ENCODE measurements at places on chromosomes 13 and 19.

DNA sequence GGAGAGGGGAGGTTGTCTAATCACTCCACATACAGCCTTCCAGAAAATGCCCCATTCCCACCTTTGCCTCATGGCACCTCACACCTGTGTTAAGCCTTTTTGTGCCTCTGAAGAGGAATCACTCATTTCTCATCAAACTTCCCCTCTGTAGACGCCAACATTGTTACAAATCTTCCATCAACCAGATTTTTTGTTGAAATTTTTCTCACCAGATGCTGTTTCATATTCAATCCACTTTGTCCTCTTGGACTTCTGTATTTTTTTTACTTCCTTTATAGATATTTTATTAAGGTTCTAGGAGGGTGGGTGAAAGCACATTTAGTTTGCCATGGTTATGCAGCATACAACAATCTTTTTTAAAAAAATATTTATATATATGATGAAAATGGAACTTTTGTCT is 74.0 kb downstream of the RUBCNL start:
- DNase-seq, result no peak

DNA sequence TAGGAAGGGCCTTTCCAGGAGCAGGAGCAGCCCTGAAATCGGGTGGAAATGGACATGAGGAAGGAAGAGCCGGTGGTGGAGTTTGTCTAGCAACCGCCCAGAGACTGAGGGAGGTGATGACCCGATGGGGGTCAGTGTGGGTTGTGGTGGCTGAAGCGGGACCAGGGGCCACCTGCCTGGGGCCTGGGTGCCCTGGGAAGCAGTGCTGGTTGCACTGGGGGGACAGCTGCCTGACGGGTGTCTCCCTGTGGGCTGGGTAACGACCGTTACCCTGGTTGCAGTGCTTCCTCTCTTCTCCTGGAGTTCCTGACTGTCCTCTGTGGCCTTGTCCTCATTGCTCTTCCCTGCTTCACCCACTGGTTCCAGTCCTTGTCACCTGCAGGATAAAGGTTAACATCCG is 13.0 kb downstream of the ZNF536 start:
- no peak for DNase-seq

- no peak for DNase-seq
These were observed 84.6 kb upstream of the MTIF3 start for GRCh38 chr13:27534981-27535380.

DNA sequence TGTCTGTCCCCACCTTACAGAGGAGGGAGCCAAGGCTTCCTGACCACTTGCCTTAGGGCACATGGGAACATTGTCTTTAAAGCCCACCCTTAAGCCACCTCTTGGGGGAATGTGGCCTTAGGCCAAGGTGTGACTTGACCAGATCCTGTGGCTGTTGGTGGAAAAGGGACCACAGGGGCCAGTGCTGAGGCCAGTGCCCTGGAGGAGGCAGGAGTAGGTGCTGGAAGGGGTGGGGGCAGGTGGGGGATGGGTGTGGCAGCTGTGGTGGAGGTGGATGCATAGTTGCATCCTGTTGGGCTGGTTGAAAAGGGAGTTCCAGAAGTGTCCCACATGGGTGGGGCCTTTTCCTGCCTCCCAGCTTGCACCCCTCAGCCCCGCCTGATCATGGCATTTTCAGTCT is 44.8 kb downstream of the DNM2 start:
- no peak for DNase-seq

DNA sequence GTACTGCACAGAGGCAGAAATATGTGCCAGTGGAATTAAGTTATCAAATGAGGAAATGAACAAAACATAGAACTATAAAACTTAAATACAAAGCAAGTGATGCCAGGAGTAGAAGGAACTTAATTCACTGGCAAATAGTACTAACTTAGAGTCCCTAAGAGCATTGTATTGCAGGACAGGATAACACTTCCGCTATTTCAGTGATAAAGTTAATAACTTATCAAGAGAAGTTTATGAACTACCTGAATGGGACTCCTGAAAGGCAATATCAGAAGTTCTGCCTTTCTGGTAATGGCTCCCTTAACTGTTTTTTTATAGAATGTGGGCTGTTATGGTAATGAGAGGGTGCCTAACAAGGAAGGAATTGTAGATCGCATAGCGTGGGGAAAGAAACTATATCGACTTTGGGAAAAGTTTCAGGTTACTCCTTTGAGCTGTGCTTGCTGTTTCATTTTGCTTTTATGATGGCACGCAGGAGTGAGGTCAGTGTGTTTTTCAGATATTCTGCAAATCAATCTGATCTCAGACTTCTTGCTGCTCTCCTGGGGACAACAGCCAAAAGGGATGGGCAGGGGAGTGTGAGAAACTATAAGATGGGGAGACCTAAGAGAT is 95.3 kb upstream of the MLNR start:
- DNase-seq, result no peak

GRCh38 chr19:23542562-23542961 is 144.4 kb downstream of the ZNF675 start:
- DNase-seq, result no peak

- no peak for DNase-seq
These were observed 17.6 kb downstream of the BCAT2 start for GRCh38 chr19:48793271-48793670.

DNA sequence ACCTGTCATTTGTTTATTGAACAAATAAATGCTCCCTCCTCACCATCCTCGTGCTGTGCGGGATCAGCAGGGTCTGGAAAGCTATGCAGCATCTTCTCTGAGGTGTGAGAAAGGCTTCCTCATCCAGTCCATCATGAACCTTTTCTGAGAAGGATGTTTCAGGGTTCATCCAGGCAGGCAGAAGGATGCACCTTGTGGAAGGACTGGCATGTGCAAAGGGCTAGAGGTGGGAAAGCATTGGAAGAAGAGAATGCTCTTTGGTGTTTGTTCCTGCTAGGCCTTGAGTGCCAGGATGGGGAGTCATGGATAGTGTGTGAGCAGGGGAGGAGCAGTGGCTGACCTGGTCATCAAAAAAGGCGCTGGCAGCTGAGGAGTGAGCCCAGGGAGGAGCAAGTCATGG is 6.6 kb downstream of the PALM start:
- DNase-seq, result no peak

- DNase-seq, result no peak
These were observed 1.4 kb downstream of the UPF1 start for GRCh38 chr19:18833141-18833476.

GRCh38 chr13:21342699-21343442 is 116.2 kb downstream of the ZDHHC20 start:
- no peak for DNase-seq

GRCh38 chr13:94667190-94667589 is 45.2 kb downstream of the SOX21 start:
- no peak for DNase-seq

- no peak for DNase-seq
These were observed 605 bp downstream of the TMEM255B start for GRCh38 chr13:113759525-113760137.

DNA sequence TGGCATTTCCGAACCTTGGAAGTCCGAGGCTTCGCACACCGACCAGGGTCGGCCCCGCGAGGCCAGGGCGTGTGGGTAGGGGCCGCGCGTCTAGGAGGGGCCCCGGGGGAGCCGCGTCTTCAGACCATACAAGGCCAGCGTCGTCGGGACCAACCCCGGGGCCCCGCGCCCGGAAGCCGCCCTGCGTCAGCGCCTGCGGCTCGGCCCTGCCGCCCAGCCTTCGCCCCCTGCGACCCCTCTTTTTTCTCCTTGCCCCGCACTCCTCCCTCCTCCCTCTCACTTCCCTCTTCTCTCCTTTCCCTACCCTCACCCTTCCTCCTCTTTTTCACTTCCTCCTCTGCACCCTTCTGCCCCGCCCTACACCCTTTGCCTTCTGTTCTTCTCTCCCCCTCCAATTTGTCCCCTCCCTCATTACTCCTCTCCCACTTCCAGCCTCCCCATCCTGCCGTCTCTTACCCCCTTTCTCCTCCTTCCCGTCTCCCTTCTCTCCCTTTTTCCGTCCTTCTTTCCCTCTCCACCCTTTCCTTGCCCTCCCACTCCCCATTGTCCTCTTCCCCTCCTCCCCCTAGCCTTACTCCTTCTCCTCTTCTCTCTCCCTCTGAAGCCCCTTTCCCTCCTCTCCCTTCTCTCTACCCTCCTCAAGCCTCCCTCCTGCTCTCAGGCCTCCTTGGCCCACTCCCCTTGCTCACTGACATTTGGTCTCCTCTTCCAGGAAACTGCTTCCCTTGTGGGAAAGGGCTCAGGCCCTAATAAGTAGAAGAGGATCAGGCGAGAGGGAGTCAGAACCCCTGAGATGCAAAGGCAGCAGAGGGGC is 2.2 kb upstream of the PLEKHG2 start:
- DNase-seq, result no peak

- no peak for DNase-seq
These were observed 255.9 kb downstream of the TBC1D4 start for GRCh38 chr13:75226092-75226491.

GRCh38 chr13:77720988-77721387 is 23.5 kb downstream of the SLAIN1 start:
- no peak for DNase-seq

GRCh38 chr19:50854636-50855410 is at the start of gene KLK3:
Gene KLK3, plus strand, starts transcription at chr19:50854915. Its CDS starts 41 bp downstream, at chr19:50854956.
- DNase-seq, result no peak
